ENCODE measurements at places on chromosomes 1 and 21.

GRCh38 chr21:31977816-31978215 is 105.0 kb downstream of the HUNK start:
- DNase-seq, result no peak

GRCh38 chr1:61844006-61844405 is 101.7 kb downstream of the PATJ start:
- DNase-seq, result no peak

DNA sequence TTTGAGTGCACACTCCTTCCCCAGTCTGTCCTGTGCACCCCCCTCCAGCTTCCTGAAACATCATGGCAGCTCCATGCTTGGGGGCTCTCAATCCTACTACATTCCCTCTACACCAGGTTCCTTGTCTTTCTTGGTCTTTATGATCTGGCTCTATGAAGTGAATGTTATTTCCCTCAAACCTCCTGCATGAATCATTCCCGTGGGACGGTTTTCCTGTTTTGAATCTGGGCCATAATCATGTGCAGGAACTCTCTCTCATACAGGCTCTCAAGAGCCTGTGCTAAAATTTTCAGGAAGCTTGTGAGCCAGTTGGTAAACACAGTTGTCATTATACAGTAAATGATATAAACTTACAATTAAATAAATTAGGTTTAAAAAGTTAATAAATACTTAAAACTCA is 89.8 kb upstream of the KCNE2 start:
- DNase-seq, result no peak

DNA sequence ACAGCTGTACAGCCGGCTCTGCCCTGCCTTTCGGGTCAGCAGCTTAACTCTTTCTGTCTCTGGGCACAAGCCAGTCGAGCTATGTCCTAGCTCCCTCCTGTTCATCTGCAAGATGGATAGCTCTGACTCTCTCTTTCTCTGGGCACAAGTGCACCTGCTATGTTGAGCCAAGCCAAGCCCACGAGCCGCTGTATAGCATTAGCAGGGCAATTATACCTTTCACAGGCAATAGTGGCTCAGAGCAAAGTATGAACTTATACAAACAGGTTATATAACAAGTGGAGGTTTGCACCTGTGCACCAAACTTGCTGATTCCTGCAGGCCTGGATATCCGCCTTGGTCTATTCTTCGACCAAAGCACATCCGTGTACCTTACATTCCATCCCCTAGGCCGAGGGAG is 33.0 kb upstream of the CR2 start:
- no peak for DNase-seq

GRCh38 chr1:108592030-108592759 is 32.3 kb downstream of the EEIG2 start:
- no peak for DNase-seq

DNA sequence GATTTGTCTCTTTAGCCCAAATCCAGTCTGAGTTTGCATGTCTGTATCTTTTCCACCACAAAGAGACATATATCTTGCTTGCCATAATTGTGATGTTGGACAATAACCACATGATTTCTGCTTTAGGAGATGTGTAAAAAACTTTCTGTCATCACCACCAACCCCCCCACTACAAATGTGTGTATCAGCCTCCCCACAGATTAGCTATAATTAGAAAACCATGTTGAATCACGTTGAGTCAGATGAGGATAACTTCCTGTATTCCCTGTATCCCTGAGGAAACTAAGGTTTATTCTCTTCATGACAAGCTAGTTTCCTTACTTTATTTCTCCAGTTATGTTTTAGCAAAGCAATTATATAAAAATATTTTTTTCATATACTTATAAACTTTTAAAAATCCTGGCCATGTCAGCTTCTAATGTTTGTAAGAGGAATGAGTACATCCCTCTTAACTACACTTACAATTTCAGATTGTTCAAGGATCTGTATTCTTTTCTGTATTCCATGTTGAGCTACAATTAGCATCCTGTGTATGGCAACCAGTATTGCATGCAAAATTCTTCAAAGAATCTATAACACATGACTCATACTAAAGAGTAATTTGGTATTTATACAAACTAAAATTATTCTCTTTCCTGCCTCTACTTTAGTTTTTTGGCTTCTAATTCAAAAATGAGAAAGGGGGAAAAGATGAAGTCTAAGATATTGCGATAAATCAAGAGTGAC is 143.0 kb downstream of the FMN2 start:
- DNase-seq, result no peak

DNA sequence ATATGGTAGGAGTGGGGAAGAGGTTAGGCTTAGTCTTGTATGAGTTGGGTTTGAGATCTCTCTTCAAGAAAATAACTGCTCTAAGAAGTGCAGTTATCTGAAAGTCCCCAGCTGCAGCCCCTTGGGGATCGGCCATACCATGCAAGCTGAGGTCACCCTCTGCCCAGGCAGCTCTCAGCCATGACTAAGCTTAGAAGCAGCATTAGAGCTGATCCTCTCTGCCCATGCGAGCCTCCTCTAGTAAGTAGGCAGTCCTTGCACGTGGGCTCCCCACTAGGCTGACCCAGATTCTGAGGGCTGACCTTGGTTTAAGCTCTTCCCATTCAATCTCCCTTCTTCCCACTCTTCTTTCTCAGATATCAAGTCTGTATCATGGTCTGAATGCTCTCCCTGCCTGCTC is 121.0 kb upstream of the UBE2U start:
- DNase-seq, result no peak

GRCh38 chr1:115454837-115455511 is 116.9 kb upstream of the NGF start:
- no peak for DNase-seq

GRCh38 chr1:117290890-117291289 is 76.4 kb upstream of the MAN1A2 start:
- DNase-seq, result no peak

GRCh38 chr1:58886611-58887010 is 102.8 kb upstream of the JUN start:
- no peak for DNase-seq

DNA sequence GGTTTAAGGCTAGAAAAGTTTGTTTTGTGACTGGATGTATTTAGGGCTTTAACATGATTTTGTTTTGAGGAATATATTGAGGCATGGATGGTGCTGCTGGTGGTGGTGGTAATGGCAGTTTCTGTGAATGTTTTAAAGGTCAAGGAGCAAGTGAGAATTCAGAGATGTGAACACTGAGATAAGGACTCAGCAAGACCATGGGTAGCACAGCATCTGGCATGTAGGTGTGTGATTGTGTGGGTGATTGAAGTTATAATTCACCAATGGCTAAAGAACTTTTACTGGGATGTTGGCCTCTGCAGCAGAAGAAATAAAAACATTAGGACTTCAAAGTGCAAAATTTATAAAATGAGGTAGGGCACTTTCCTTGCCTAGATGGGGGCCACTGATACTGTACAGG is 65.9 kb downstream of the MACF1 start:
- DNase-seq, result no peak

- no peak for DNase-seq
These were observed 147.4 kb downstream of the TENT5C start for GRCh38 chr1:117753232-117753631.

GRCh38 chr1:230548997-230549396 is 93.3 kb upstream of the COG2 start:
- DNase-seq, result no peak

GRCh38 chr1:74548961-74549750 is 36.7 kb upstream of the LRRC53 start:
- DNase-seq, result no peak

GRCh38 chr1:78054559-78054958 is 8.8 kb downstream of the GIPC2 start:
- no peak for DNase-seq

Measured in memory B cell (primary cell).